ENCODE measurements at places on chromosomes 1 and 21.

DNA sequence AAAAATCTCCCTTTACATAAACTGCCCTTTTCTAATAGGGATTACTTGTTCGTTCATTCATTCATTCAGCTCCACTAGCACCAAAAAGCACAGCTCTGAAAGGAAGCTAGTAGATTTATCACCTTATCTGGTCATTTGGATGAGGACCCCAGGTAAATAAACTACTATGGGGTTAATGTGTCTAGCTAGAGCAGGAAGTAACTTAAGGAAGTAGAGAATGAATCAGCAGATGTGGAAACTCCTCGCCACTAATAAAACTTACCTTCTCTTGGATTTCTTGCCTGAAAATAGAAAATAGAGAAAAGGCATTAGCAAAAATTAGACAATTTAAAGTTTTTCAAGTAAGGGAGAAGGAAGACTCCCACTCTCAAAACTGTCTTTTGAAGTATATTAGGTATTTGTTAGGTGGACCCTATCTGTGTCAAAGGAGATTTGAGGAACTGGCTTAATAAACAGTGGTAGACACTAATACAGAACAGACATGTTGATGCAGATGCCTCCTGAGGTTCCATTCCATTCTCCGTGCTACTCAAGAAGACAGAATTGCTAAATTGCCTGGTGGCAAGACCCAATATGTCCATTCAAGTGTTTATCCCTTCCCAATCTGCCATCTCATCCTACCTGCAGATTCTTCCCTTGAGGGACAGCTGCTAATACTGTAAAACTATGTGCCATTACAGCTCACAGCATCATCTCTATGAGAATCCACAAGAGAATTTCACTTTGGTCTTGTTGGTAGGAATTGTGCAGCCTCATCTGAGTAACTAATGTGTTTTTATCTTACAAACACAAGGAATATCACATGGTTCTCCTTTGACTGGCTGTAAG lies 14.9 kb downstream of the SELL start:
- no peak for DNase-seq

DNA sequence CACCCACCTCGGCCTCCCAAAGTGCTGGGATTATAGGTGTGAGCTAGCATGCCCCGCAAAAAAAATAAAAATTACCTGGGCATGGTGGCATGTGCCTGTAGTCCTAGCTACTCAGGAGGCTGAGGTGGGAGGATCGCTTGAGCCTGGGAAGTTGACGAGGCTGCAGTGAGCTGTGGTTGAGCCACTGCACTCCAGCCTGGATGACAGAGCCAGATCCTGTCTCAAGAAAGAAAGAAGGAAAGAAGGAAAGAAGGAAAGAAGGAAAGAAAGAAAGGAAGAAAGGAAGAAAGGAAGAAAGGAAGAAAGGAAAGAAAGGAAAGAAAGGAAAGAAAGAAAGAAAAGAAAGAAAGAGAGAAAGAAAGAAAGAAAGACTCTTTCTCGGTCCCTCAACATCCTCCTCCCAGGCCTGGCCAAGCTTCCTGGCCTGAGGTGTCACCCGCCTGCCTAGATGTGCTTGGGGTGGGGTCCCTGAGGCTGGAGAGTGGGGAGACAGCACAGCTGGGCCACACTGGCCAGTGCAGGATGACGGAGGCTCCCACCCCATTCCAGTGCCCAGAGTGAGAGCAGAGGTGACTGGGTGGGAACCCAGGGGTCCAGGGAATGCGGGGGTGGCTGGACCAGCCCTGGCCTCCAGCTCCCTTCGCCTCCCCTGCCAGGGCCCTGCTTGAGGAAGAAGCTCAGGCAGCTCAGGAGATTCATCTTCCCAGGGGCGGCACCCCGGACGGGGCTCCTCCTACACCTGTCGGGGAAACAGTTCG lies 10.2 kb upstream of the GNB1 start:
- DNase-seq = no peak

DNA sequence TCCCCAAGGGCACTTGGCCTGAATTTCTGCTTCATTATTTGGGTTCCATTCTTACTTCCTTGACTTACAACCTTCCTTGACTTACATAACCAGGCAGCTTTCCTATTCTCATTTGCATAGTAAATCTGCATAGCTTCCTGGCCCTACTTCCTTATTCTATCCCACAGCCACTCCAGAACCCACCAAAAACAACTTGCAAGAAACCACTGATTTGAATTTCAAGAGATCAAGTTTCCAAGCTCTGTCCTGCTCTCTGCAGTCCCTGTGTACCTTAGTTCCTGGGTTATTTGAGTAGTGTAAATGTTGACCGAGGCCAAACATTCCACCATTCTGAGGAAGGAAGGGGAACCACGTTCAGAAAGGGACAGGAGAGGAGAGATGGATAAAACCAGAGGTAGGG lies 603.3 kb downstream of the PTPRC start:
- DNase-seq = no peak

DNA sequence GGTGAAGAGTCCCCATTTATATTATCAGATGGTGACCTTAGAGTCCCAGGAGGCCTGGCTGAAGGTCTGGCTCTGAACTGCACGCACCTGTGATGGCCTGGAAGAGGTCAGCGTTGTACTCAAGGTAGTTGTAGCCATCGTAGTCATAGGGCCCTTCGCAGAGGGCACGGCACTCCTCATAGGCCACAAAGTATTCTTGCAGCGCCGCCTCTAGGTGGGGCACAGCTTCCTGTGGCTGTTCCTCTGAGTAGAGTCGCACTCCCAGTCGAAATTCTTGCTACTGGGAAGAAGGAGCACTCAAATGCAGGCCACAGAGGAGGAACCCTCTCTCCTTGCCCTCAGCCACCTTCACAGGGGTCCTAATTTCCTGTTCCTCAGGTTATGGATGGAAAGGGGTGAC lies 7.7 kb downstream of the P3H1 start:
- no peak for DNase-seq

- no peak for DNase-seq
Observed at GRCh38 chr21:45006536-45007095, 66.8 kb downstream of the SLX9 start.

GRCh38 chr1:198667186-198667585 lies 28.3 kb downstream of the PTPRC start:
- peak; percentile 77 for DNase-seq

DNA sequence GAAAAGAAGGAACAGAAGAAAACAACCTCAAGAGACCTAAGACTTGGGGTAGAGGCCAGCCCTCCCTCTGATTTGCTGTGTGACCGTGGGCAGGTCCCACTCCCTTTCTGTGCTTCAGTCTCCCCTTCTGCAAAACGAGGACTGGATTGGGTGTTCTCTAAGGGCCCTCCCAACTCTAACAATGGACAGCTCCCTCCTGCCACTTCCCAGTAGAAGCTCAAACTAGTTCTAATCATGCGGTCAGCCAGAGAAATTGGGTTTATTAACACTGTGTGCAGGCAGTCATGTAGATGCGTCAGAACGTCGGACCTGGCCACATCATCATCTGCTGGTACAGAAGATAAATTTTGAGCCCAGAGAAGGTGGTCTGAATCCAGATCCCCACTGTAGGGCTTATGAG lies 1.6 kb upstream of the PADI4 start:
- no peak for DNase-seq

DNA sequence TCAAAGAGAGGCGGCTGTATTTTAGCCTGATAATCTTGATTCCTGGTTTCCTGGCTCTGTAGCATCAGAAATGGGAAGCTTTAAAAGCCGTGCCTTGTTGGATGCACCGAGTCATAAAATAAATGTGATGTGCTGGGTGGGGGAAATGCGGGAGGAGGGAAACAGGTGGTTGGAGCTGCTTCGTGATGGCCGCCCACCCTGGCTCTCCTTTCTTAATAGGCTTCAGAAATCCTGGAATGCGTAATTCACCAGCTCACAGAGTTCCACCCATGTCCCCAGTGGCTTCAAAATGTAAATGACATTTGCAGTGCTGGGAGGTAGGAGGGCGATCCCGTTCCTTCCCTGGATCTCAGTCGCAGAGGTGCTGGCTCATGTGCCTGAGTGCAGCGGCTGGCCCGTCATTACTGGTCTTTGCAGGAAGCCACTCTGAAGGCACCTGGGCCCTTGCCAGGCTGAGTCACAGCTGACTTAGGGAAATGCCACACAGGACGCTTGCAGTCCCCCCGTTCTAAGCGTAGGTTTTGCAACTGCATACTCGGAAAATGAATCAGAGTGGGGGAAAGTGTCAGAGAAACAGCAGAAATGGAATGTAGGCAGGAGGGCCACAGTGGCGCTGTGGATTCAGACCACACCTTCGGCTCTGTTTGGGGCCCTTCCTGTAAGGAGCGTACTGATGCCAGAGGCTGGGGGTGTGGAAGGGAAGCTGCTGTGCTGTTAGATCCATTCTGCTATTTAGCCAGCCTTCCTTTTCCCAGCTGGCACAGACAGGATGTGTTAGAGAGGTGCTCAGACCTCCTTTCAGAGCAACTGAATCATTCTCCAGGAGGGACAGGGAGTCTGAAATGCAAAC lies 37.6 kb downstream of the GALNT2 start:
- DNase-seq = peak; percentile 100

GRCh38 chr1:26336477-26337205 lies 17.3 kb downstream of the CRYBG2 start:
- DNase-seq = no peak

DNA sequence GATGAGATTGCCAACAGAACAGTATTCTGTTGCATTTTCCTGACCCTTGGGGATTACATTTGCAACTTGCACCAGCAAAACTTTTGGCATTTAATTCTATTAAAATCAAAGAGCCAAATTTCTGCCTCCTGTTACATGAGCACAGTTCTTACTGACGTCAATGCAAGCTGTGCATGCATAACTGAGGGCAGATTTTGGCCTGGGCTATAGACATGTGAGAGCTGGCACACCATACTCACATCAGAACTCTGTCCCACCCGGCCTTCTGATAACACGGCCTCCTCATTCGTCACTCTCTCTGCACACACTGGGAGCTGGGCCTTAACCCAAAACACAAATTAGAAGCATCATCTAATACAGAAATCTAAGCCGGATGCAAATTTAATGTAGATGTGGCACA lies 31.5 kb downstream of the PAPPA2 start:
- DNase-seq = no peak

DNA sequence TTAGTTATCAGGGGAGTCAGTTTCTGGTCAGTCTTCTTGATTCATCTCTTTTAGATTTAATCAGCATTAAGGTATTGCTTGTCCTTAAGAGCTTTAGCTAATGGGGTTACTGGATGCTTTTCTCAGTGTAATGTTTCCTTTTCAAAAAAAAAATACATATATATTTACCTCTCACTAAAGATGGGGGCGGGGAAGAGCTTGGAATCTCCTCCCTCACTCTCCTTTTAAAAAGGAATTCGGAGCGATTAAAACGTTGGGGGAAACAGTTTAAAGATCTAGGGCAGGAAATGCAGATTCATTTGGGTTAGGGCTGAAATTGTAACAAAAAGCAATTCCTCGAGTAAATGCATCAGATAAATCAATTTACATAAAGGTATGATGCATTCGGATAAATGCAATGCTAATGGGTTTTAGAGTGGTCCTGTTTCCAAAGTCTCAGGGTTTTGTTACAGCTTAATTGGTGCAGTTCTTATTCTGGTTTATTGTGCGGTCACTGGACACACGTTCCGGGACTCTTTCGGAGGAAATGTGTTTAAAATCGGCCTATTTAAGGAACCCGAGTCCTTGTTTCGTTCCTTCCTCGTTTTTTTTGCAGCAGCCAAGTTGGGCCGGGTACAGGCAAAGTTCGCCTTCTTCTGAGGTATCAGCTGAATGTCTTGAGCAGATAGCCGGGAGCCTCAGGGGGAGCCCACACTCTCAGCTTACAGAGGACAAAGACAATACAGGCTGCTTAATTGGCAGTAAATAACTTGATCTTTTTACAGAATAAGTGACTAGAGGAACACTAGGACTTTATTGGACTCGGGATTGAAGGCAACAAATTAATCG lies 1.6 kb downstream of the LMO4 start:
- no peak for DNase-seq

GRCh38 chr1:185532856-185533255 lies 201.3 kb upstream of the HMCN1 start:
- DNase-seq = peak; percentile 21

DNA sequence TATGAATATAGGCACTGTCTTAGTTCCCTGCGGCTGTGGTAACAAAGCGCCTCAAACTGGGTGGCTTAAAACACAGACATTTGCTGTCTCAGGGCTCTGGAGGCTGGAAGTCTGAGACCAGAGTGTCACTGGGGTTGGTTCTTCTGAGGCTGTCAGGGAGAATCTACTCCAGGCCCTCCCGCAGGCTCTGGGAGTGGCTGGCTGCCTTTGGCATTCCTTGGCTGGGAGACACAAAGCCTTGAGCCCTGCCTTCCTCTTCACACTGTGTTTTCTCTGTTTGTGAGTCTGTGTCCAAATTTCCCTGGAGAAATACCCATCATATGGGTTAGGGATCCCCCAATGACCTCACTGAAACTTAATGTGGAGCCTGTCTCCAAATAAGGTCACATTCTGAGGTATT lies 38.5 kb downstream of the B3GALT5 start:
- peak; percentile 48 for DNase-seq

DNA sequence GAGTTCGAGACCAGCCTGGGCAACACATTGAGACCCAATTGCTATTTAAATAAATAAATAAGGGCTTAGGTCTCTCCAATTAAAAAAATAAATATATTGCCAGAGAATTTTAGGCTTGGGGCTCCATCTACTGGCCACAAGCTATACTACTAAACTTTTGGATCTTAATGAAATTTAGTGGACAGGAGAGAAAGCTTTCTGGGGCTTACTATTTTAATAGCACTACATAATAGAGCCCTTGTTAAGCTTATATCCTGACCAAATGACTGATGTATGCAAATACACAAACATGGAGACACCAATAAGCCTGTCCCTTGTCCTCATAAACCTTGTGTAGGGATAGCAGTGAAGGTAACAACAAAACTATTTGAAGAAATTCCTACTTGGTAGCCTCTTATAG lies 18.4 kb downstream of the CCT3 start:
- DNase-seq = peak; percentile 16

DNA sequence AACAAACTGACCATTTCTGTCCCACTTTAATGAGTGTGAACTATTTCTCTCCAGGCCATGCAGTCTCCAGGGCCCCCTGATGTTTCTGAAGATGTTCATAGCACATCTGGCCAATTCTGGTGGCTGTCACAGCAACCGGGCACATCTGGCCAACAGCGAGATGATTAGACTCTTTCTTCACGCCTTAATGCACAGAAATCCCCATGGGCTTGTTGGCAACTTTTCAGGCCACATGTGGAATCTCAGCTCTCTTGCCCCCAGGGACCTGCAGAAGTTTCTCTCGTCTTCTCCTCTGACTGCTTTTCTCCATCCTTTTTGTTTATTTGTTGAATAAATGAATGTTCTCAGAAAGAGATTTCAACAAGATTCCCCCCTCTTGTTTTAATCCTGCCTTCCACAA lies 71.2 kb upstream of the HMGB4 start:
- peak; percentile 11 for DNase-seq

- no peak for DNase-seq
Observed at GRCh38 chr1:213622365-213623063, 365.3 kb upstream of the PROX1 start.
